ENCODE measurements at places on chromosomes 2 and 18.

GRCh38 chr2:196448407-196449079 lies 191.0 kb upstream of the CCDC150 start:
- no peak for DNase-seq

- no peak for DNase-seq
These were observed 819.1 kb upstream of the FSHR start for GRCh38 chr2:49973436-49973835.

GRCh38 chr18:37922162-37922561 lies 356.6 kb upstream of the CELF4 start:
- DNase-seq = no peak

DNA sequence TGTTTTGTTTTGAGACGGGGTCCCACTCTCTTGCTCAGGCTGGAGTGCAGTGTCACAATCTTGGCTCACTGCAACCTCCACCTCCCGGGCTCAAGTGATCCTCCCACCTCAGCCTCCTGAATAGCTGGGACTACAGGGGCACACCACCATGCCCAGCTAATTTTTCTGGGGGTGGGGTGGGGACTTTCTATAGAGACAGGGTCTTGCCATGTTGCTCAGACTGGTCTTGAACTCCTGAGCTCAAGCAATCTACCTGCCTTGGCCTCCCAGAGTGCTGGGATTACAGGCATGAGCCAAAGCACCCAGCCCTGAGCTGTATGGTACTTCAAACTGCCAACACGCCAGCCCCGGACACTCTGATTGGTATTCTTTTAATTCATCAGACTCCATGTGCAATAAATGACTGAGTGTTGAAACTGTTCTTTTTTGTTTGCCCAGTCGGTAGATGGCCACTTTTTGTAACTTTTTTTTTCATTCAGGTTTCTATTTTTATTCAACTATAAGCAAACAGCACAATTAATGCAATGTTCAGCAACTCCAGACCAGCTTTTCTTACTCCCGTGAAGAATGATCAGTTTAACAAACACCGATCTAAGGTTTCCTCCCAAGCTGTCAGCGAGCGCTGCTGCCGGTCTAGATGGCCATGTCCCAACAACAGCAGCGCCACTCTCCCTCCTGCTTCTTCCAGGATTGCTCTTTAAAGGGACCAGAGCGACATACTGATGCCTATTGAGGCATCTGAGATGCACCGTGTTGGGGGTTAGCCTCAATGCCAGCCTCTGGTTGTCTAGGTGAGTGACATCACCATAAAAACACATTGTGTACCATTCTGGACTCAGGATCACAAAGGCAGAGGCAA lies 12.5 kb upstream of the TGOLN2 start:
- no peak for DNase-seq

- DNase-seq = no peak
These were observed 53.5 kb downstream of the MBP start for GRCh38 chr18:77079088-77079487.

- no peak for DNase-seq
These were observed 319.2 kb upstream of the LRATD1 start for GRCh38 chr2:14313341-14313740.

DNA sequence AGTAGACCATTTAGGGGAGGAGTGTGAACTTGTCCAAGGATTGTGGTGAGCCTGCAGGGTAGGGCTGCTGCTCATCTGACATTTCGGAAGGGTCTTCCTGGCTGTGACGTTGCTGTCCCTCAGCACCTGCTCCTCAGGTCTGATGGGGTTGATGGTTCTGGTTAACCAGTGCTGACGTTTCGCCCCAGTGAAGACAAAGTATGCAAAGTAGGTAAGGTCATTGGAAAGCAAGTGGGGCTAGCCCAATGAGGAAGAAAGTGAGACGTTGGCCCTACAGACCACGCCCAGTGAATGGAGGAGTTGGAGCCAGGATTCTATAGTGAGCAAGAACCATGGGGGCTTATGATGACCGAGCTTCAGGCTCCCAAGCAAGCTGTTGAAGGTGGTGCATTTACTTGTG lies 33.4 kb upstream of the ZNF396 start:
- no peak for DNase-seq

GRCh38 chr18:45034179-45034578 lies 353.5 kb downstream of the SETBP1 start:
- no peak for DNase-seq

GRCh38 chr18:51660188-51660715 lies 462.8 kb upstream of the MEX3C start:
- DNase-seq = no peak

GRCh38 chr2:61995065-61995464 lies 89.6 kb downstream of the COMMD1 start:
- DNase-seq = no peak

DNA sequence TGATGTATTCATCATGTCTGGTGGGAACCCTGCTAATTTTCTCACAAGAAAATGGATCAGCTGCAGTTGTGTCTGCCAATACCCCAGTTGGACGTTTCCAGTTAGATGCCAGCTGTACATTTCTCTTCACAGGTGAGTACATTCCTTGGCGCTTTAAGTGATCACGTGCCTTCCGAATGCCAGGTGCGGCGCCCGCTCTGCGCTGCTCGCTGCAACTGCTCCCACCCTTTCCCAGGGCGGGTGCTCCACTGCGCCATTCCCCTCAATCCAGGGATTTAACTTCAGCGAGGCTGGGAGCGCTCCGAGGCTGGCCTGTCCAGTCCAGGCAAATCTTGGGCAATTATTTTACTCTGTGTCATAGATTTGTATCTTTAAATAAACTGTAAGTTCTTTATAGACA lies 225.0 kb upstream of the RAB6C start:
- DNase-seq = no peak

GRCh38 chr18:12304351-12305210 lies 3.5 kb upstream of the TUBB6 start:
- no peak for DNase-seq

- no peak for DNase-seq
These were observed 39.4 kb downstream of the KIF5C start for GRCh38 chr2:148914463-148914862.

DNA sequence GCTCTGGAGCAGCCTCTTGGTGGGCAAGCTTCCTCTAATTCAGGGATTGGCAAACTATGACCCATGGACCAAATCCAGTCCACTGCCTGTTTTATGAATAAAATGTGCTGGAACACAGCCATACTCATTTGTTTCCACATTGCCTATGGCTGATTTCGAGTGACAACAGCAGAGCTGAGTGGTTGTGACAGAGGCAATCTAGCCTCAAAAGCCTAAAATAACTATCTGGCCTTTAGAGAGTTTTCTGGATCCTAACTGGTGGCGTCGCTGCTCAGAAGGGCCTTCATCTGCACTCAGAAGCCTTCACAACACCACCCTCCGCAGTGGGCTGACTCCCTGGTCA lies 147.1 kb downstream of the CCBE1 start:
- no peak for DNase-seq

DNA sequence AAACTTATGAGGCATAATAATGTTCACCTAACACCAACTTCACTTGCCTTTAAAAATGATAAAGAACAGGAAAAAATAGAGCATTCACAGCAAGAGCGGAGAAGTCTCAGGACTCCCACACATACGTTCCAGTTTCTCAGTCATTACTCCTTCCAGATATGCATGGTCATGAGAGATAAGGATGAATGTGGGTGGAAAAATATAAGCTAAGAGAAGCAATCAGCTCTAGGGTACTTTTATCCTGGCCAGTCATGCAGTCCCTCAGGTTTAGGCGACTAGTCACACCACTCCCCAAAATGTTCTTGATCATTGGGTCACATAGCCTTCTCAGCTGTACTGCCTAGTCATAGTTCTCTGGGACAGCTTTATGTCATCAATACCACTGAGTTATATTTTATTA lies 29.2 kb upstream of the CCDC178 start:
- no peak for DNase-seq

DNA sequence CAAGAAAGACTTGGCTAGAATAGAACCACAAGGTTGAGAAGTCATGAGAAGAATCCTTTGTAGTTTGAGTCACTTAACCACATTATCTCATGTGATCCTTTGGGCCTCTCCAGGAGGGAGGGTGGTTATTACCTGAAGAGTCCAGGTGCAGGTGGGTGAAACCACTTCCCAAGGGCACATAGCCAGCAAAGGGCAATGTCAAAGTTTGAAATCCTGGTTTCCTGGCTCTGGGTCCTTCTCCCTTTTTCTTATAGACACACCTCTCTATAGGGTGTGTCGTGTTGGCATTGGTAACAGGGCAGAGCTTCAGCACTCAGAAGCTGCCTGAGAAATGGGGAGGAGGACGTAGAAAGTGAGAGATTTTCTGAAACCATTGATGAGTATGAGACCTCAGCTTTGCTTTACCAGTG lies 137.9 kb downstream of the MGAT5 start:
- no peak for DNase-seq

DNA sequence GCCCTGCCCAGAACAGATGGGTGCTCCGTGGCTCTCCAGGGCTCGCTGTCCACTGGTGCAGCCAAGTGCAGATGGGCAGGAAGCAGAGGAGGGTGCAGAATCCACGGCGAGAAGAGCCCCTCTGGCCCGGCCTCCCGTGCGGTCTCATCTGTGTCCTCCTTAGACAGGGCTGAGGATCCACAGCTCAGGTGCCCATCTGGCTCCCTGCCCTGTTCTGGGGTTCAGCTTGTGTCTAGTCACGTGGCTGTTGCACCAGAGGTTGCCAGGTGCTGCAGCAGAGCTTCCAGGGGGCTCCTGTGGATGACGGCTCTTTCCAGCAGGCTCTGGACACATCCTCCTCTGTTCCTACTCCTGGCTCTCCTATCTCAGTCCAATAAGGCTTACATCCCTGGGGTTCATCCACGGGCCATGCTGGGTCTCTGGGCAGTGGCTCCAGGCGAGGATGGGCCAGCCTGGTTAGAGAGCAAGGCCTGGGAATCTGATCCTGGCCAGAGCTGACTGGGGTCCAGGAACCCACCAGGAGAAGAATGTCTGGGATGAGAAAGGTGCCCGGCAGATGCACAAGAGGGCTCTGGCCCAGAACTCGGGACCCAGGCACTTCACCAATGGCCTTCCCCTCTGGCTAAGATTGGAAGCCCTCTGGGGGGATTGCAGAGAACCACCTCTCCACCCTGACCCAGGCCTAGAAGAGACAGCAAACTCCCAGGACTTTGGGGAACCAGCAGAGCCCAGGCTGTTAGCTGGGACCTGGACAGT lies 116.3 kb upstream of the ID2 start:
- DNase-seq = no peak

- no peak for DNase-seq
These were observed 393.0 kb downstream of the CDH19 start for GRCh38 chr18:66210875-66211274.

DNA sequence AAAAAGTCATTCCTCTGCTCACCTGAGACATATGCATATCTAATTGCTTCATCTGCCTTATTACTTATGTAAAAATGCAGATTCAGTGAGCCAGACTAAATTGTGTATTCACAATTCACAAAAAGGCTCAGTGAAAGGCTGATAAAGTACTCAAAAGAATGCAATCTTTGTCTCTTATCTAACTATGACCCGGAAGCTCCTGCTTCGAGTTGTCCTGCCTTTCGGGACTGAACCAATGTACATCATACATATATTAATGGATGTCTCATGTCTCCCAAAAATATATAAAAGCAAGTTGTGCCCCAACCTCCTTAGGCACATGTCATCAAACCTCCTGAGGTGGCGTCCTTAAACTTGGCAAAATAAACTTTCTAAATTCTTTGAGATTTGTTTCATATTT lies 120.5 kb downstream of the SCN3A start:
- no peak for DNase-seq

DNA sequence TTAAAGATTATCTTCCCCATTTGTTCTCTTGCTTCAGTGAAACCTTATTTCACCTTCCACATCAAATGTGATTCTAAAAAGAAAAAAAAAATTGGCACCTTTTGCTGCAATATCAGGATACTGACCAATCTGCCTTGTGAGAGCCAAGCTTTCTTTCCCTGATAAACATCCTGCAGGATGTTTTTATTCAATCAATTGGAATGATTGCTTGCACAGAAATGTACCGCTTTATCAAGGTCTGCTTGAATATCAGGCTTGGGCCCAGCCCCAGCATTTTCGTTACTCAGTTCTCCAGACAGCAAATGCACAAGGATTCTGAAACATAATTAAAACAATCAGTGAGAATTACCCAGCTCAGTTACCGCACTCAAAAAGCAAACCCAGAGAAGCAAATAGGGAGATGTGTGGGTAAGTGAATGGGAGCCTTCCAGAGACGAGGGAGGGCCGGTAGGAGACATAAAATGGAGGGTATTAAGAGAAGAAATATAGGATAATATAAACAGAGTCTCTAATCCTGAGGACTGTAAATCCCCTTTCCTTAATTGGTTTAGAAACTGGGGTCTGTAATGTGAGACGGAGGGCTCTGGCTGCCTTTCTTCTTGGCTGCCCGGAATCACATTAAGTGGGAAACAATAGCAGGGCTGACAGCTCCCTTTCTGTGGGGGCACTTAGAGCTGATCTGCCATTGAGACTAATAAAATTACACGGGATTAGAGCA lies 291.8 kb downstream of the ICOS start:
- no peak for DNase-seq
